ENCODE measurements at places on chromosomes 1 and 21.
A peak's percentile ranks its signal among the peaks of the same experiment; 100 is the strongest.

- no peak for DNase-seq
Observed at GRCh38 chr1:6224718-6225117, 11.0 kb downstream of the ICMT start.

DNA sequence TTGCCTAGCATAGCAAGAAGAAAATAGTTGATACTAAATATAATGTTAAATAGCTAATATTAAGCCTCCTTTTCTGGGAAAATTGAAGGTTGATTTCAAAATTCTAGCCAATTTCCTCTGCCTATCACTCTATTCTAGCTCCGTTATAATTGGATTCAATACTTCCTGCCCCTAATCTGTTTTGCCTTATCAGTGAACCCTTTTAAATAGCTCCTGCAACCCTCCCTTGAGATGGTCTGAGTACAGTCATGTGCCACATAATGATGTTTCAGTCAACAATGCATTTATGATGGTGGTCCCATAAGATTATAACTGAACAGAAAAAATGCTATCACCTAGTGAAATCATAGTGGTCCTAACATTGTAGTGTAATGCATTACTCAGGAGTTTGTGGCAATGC, 79.7 kb upstream of the PBX1 start:
- no peak for DNase-seq

GRCh38 chr1:233707880-233708815, 94.2 kb downstream of the KCNK1 start:
- DNase-seq, result no peak

- peak; percentile 20 for DNase-seq
Observed at GRCh38 chr1:237041795-237042525, at the start of gene RYR2. Gene RYR2 (plus strand): TSS chr1:237042184. CDS start chr1:237042522, 338 bp downstream.

DNA sequence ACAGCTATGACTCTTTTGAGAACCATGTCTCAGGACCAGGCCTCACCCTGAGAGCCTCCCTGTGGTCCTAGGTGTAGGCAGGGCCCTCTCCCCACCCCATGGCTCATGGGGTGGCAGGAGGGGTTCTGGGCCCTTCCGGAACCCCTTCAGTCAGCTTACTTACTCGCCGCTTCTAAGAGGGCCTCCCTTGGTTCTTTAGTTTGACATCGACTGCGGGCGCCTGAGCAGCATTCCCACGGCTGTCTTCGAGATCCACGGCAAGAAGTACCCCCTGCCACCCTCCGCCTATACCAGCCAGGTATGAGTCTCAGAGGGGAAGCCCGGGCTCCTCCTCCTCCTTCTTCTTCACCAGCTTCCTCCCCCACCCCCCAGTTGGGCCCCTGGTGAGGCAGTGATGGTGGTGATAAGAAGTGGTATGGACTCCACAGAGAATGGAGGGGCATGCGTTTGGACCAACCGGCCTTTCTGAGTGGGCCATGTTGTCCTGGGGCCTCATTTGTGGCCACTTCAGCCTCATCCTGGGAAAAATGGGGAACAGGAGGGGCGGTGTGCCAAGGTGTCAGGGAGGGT, 28.9 kb downstream of the KCNA10 start:
- DNase-seq, result no peak

GRCh38 chr21:34537838-34538237, 25.8 kb upstream of the KCNE1 start:
- DNase-seq, result no peak

GRCh38 chr1:232012773-232013386, 386.3 kb downstream of the DISC1 start:
- DNase-seq, result no peak

- DNase-seq, result no peak
Observed at GRCh38 chr1:20266642-20267041, 24.0 kb upstream of the VWA5B1 start.

GRCh38 chr1:79380078-79380477, 373.5 kb upstream of the ADGRL4 start:
- DNase-seq, result no peak

DNA sequence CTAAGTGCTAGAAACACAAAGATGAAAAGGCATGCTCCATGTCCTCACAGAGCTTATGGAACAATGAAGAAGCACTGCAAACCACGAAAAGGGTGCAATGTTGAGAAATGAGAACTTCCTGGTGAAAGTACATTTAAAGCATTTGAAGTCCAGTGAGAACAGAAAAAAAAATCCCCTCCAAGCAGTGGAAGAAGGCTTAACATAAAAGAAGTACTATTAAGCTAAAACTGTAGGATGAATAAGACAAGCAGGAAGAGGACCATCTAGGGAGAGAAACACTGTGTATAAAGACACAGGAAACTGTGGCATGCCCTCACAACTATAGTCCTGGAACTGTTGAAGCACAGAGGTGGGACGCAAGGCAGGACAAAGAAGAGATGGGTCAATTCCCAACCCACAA, 10.0 kb downstream of the TP53BP2 start:
- DNase-seq, result no peak

- DNase-seq, result no peak
Observed at GRCh38 chr1:32714277-32714676, 11.7 kb upstream of the SYNC start.

- DNase-seq, result no peak
Observed at GRCh38 chr1:236654957-236655356, 31.3 kb upstream of the ACTN2 start.

DNA sequence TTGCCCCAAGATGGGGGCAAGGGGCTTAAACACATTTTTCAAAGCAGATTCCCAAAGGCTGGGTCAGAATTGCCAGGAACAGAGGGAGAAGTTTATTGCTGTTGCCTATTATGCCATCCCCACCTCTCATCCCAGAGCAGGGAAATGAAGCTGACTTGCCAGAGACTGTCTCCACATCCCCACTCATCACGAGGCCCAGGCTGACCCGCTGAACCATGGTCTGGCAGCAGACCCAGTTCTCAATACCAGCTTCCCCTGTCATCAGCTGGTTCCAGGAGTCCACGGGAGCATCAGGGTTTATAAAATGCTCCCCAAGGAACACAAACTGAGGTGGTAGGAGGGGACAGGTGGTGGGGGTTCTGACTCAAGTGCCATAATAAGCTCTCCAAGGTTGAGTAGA, 605.9 kb downstream of the NPHP4 start:
- DNase-seq, result no peak

- no peak for DNase-seq
Observed at GRCh38 chr1:29653886-29654450, 417.6 kb downstream of the PTPRU start.

- DNase-seq, result no peak
Observed at GRCh38 chr1:90198616-90199332, 203.9 kb downstream of the ZNF326 start.

GRCh38 chr1:53402891-53403655, 56.1 kb upstream of the DMRTB1 start:
- no peak for DNase-seq

DNA sequence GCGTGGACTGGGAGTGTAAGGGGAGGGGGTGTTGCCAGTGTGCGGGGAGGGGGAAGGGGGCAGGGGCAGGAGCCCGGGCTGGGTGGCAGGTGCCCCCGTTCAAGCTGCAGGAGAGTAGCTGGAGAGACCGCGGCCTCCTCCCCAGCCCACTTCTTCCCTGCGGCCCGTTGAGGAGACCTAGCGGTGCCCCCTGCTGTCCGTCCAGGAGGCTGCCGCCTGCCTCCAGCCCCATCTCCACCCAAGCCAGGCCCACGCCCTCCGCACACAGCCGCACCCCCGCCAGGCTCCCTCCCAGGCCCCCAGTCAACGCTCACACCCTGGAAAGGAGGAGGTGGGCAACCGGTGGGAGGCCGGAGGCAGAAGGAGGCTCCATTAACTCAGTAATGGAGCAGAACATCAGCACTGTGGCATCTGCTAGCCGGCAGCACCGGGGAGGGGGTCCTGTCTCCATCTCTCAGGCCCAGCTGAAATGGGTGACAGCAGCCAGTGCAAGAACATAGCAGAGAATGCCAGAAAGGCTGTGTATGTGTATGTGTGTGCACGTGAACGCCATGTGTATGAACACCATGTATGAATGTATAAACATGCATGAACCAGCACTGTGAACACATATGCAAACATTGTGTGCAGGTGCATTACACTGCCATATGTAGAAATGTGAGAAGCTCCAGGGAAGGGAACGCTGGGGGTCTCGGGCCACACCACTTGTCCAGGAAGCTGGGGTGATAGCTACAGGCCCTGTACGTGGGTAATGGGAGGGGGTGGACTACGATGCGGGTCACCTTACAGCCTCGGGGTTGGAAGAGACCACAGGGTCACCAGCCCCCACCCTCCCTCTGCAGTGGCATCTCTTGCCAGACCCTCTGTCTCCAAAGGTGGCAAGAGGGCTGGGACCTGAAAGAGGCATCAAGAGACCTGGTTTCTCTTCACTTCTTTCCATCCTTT, 84.6 kb downstream of the SYT2 start:
- peak; percentile 77 for DNase-seq

DNA sequence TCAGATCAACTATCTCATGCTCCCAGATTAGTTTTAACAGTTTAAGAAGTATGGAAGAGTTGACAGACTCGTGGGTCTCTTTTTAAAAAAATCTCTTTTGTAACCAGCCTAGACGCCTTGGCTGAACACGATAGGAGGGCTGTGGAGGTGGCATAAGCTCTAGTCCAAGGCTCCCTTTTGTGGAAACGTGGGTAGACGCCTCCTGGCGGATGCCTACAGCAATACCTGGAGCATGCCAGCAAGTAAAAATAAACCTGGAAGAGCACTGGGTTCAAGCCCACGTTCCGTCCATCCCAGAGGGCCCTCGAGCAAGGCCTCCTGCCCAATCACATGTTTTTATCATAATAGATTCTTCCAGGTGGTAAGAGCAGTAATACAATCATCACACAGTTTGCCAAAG, 87.9 kb downstream of the RGS7 start:
- no peak for DNase-seq

DNA sequence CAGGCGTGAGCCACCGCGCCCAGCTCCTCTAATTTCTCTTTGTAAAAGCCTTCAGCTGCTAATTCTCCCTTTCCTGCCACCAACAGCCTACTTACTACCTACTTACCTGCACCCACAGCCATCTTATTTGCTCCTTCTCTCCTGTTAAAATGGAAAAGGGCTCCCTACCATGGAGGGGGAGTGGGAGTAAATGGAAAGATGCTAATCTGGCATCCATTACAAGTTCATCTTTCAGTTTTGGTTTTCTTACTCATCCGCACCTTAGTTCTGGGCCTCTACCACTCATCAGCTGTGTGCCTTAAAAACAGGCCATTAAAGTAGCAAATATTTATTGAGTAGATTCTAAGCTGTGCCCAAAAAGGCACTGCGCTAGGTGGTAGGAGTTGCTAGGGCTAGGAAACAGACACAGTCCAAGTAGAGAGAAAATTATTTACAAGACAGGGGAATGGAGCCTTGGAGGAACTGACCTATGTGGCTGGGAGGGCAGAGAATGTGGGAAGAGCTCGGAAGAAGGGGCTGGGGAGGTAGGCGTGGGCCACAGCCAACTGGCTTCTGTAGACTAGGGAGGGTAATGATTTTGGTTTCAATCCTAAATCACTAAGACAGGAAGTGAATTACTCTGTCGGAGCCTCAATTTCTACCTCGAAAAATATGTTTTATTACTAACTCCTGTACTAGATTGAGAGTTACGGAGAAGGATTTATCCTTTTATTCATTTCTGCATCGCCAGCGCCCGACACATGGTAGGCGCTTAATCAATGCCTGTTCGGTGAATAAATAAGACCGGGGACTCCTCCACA, 685 bp upstream of the DDI2 start:
- DNase-seq, result no peak

DNA sequence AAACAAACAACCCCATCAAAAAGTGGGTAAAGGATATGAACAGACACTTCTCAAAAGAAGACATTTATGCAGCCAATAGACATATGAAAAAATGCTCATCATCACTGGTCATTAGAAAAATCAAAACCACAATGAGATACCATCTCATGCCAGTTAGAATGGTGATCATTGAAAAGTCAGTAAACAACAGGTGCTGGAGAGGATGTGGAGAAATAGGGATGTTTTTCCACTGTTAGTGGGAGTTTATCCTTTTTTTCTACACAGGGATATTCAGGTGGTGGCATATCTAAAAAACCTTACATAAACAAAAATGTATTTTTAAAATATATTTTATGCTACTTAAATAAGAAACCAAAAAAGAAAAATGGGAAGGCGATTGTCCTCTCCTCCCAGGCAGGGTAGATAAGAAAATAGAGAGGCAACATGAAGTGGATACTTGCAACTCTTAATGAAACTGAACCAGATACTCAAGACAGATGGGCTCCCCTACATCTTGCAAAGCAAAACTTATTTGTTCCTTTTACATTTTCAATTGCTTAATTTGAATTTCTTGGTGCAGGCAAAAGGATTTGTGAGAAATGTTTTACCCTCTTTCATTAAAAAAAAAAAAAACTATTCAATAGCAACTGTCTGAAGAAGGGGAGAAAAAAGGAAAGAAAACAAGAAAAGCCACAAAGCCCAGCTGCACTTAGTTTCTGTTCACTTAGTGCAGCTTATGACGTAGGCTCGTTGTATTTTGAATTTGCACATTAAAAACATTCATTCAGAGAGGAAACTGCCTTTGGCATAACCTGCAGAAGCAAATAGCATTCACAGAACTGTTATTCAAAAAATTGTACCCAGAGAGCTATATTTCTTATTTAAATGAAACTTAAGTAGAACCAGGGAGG, 36.9 kb upstream of the RGS1 start:
- DNase-seq, result no peak

GRCh38 chr1:184891440-184891839, 82.9 kb downstream of the NIBAN1 start:
- DNase-seq, result no peak

DNA sequence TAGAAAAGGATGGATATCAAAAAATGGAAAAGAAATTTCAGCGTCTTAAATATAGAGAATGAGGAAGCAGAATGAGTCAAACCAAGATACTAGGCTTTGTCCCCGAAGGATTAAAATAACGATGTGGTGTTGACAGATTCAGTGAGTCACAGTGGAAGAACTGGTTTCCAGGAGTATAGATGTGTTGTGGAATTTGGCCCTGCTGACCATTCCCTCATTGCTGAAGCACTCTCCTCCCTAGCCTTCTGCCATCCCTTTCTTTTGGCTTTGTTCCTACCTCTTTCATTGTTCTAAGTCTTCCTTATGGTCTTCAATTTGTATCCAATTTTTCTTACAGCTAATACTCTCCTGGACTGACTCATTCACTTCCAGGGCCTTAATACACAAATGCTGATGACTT, 23.1 kb upstream of the USP25 start:
- DNase-seq, result no peak

- no peak for DNase-seq
Observed at GRCh38 chr1:215421744-215422143, 145.4 kb upstream of the KCTD3 start.

DNA sequence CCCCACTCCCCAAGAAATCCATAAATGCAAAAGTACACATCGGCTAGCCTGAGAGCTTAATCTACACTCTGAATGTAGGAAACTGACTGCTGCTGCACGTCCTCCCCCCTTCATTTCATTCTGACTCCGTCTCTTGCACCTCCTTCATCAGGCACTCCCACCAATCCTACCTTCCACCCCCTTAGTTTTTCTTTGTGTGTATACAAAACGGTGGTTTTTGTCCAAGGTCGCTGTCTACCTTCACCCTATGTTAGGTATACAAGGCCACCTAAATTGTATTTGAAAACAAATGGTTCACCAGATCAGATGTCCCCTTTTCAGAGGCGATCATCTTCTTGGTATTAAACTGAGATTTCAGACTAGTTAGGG, 1.9 kb downstream of the WDR26 start:
- DNase-seq, result peak; percentile 66

GRCh38 chr1:5941671-5942070, 50.6 kb downstream of the NPHP4 start:
- no peak for DNase-seq

All from erythroblast (primary cell).